ENCODE measurements at places on chromosomes 5 and 9.

GRCh38 chr9:114096041-114096511 is 3.0 kb downstream of the KIF12 start:
- no peak for DNase-seq

DNA sequence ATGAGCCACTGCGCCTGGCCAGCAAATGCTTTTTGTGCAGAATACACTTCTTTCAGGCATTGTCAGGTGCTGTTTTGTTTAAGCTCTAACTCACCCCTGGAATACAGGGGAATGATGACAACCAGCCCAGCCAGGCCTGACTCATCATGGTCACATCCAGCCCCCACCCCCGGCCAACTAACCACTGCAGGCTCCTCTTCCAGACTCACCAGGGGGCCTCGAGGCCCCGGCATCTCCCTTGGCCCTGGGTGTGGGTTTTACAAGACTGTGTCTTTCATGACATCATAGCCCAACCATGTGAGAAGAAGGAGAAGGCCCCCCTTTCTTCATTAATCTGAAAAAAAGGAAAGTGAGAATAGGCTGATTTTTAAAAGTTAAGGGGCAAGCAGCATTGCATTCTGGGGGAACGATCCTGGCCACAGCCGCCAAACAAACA is 35.5 kb downstream of the OLFML2A start:
- DNase-seq = no peak

DNA sequence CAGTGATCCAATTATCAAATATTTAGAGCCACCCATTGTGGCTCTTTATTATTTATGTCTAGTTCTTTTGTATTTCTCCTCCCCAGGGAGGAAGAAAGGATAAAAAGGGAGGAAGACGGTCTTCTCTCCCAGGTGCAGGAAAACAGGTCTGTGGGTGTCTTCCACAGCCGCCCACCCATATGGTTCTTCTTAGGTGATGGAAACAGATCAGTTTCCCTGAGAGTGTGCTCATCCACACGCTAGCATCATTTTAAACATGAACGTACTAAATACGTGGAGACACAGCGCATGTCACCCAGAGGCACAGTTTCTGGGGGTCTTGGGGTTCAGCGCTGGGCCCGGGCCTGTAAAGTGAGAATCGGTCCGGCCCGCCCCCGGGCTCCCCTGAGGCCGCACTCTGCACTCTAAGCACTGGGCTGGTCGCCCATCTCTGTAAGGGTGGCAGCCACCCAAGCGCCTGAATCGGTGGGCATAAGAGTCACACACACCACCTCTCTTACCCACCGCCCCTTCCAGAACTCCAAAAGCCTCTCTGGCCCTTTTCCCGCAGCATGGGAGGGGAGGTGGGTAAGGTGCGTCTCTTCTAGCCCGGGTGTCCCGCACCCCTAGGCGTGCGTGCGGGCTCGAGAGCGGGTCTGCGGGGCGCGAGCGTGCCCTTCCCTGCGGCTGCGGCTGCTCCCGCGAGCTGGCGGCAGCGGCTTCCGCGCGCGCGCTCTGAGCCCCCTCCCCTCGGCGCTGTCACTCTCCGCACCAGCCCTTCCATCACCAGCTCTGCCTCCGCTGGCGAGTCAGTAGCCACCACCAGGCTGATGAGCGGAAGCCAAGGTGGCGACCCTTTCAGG is 1.3 kb downstream of the PTCH1 start:
- DNase-seq = no peak

DNA sequence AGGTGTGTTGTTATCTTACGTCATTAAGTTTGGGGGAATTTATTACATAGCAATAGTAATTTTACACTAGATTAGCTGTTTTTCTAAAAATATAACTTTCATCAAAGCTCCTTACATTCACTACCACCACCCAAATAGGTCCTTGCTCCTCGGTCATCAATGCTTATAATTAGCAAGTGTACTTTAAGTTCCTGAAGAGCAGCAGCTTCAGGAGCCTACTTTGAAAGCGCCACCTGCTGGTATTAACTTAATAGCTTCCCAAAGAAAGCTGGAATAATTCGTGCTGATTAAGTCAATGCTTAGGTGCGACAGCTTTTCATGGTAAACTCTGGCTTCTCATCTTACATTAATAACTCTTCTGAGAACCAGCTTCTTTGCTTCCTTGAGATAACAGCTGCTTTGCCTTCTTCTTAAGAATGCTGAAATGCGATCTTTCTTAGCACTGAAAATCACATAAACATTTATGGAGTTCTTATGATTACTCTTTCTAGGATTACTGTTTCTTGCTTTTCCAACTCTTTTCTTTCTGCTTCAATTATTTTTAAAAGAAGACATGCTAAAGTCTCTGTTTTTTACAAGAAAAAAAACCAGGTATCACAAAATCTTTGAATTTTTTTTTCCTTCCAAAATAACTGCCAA is 10.0 kb upstream of the C5 start:
- DNase-seq = peak; percentile 34

DNA sequence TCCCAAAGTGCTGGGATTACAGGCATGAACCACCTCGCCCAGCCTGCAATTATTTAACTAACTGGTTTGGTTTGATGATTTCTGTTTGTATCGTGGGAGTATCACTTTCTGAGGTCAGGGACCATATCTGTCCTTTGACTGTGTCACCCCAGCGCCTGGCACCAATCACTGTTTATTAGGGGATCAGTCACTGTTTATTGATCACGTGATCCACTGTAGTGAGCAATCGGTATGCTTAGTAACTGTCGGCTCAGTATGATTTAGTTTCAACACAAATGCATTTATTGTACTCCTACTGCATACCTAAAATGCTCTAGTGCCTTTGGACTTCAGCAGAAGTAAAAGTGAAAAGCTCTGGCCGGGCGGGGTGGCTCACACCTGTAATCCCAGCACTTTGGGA is 54.8 kb downstream of the COL5A1 start:
- no peak for DNase-seq

GRCh38 chr9:95092262-95093072 is 225.0 kb downstream of the FANCC start:
- DNase-seq = no peak

DNA sequence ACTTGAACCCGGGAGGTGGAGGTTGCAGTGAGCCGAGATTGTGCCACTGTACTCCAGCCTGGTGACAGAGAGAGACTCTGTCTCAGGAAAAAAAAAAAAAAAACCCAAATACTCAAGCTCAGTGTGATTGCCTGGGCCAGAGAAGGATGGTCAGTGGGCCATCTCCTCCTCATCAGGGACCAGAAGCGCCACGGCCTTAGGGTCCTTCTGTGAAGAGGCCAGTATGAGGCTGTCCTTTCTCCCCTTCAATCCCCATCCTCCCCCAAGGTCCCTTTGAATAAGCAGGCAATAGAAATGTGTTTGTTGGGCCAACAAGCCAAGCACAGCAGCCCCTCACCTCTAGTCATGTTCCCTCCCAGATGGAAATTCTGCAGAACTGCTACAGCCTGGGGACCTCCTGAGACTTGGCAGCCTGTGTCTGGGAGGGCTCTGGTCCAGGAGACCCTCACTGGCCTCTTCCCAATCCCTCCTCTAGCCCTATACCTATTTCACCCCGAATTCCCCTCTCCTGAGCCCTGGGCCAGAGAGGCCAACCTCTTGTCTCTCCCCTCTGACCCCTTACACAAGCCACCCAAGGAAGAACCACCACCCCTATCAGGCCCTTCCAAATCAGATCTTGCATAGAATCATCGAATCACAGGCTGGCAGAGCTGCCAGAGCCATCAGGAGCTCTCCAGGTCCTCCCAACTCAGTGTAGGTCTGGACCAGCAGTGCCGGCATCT is 1.0 kb downstream of the CSF1R start:
- no peak for DNase-seq

GRCh38 chr5:150247726-150248125 is 41.8 kb downstream of the CAMK2A start:
- no peak for DNase-seq

- peak; percentile 45 for DNase-seq
Observed at GRCh38 chr9:124197177-124198095, 60.3 kb upstream of the NEK6 start.

GRCh38 chr9:104256031-104256695 is 162.1 kb downstream of the SMC2 start:
- no peak for DNase-seq

- no peak for DNase-seq
Observed at GRCh38 chr5:98110791-98111190, 662.7 kb upstream of the RGMB start.

DNA sequence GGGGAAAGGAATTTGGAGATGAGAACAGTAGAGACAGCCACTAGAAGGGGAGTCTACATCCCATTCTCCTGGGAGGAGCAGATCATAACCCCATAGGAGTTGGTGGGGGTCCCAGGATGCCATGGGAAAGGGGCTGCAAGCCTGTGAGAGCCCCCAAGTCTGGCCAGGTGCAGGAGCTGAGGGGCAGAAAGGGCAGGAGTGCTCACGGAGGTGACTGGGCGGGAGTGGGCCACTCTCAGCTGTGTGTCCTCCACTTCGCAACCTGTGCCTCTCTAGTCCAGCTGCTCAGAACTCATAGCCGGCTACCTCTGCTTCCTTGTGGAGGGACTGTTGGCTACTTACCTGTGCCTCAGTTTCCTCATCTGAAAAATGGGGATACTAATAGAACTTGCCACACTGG is 263.9 kb downstream of the FSTL4 start:
- DNase-seq = no peak

GRCh38 chr9:131018621-131019020 is 9.6 kb downstream of the LAMC3 start:
- no peak for DNase-seq

DNA sequence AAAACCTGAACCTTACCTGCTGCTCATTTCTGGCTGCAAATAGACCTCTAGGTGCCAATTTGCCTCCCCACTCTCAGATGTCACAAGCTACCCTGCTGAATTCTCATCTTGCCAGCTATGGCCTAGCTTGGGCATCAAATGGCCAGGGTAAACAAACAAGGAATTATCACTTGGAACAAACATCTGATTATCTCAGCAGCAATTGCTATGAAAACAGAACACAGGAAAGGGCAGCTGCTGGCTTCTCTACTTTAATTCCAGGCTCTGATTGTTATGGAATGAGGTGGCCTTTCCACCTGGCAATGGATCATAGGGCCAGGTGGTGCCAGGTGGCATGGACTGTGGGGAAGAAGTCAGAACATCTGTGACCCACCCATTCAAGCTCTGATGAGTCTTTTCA is 505.1 kb downstream of the TLR4 start:
- DNase-seq = no peak

DNA sequence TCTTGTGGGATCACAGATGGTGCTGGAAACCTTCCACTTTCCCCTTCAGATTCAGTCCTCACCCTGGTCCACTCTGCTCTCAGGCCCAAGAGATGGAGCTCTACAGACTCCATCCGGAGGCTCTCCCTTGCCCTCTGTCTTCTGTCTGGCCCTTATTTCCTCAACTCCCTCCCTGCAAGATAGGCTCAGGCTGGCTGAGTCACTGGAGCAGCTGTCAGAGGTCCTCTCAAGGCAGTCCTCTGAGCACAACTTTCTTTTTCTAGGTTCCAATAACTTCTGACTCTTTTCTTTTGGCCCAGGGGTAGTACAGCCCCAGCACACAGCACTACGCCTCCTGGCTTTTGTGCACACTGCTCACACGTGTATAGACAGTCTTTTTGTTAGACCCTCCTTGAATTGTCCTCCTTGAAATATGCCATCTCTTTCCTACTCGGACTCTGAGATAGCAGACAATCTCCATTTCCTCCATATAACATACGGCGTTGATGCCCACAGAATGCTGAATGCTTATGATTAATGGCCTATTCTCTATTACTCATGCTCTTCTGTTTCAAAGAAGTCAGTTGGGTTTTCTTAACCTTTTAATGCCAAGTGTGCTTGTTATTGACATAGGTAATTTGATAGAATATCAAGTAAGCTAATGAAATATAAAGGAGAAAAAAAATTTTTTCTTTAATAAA is 193.1 kb downstream of the SLC12A2 start:
- DNase-seq = no peak

DNA sequence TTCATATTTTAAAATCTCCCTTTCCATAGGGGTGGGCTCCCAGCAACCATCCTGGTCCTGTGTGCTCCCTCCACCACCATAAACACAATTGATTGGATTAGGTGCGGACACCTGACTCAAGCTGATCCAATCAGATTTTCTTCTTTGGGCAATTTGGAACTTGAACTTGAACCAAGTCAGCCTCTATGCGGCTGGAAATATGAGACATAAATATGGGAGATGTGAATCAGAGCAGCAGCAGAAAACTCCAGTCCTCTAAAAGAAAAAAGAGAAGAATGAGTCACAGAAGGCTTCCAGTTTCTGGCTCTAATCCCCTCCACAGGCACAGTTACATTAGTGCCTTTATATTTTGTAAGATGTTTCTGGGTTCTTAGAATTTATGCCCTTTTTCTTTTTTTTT is 306.6 kb downstream of the MLLT3 start:
- DNase-seq = no peak

DNA sequence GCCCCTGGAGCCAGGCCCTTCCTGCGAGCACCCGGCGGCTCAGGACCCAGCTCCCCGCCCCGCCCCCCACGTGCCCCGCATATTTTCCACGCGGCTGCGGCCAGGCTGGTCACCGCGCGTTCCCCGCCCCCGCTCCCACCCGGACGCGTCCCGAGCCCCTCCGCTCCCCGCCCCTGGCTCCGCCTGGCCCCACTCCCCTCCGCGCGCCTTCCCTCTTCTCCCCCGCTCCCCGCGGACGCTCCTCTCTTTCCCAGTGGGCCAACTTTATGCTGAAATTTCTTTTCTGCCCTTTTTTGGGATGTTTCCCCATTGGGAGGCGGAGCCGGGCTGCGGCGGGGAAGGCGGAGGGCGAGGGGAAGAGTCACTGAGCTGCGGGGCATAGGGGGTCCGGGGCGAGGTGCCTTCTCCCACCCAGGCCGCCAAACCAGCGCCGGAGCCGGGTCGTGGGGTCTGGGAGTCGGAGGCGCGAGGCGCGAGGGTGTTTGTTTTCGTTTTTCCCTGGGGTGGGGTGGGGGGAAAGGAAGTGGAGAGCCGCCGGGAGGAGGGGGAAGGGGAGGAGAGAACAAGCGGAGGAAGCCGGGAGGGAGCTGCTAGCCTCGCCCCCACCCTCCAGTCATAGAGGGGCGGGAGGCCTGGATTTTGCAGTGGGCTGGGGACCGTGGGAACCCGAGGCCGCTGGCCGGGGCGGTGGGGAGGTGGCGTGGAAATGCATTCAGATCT is 1.0 kb upstream of the TPM2 start:
- DNase-seq = peak; percentile 73

GRCh38 chr9:68851657-68852056 is 146.6 kb downstream of the PIP5K1B start:
- peak; percentile 30 for DNase-seq

- DNase-seq = no peak
Observed at GRCh38 chr5:94693845-94694370, 75.4 kb downstream of the SLF1 start.

- no peak for DNase-seq
Observed at GRCh38 chr9:132543960-132544359, 38.4 kb upstream of the BARHL1 start.

Data from adrenal gland (tissue), 19 donors.